ENCODE measurements at places on chromosomes 5 and 9. TPM values are rescaled to one million over a fixed set of nuclear protein-coding genes. Genes with fewer than 3 reads are reported as not detected.

- DNase-seq, result no peak
Observed at GRCh38 chr5:119614838-119615237, 14.5 kb upstream of the FAM170A start.

DNA sequence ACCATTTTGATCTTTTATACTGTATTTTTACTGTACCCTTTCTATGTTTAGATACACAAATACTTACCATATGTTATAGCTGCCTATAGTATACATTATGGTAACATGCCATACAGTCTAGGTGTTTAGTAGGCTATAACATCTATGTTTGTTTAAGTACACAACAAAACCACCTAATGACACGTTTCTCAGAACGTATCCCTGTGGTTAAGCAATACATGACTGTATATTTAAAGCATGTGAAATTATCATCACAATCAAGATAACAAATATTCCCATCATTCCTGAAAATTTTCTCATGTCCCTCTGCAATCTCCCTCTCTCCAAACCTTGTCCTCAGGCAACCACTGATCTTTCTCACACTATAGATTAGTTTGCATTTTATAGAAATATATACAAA lies 66.4 kb upstream of the SUSD1 start:
- DNase-seq, result no peak

DNA sequence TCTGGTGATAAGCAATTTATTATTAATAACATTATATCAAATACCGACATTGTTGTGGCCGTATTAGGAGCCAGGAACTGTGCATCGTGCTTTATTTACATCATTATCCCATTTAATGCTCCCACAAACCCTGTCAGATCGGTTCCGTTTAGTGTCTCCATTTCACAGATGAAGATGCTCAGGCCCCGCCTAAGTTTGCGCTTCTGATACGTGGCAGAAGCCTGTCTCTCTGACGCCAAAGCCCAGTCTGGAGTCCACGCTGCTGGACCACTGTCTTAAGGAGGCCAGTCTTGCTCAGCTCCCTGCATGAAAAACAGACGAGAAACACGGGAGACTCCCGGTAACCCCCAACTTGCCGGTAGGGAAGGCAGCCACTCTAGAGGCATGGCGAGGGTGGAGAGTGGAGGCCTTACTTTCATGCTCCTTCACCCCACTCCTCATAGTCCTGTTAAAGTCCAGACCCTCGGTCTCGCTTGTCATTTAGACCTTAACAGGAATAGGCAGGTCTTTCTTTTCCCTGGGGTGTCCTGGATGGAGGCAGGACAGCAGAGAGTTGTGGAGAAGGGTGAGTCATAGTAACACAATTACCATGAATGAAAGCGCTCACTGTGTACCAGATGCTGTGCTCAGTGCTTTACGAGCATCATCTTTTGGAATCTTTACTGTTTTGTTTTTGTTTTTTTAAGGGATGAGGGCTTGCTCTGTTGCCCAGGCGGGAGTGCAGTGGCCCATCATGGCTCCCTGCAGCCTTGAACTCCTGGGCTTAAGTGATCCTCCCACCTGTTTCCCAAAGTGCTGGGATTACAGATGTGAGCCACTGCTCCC lies 872 bp downstream of the TXNDC15 start:
- peak; percentile 45 for DNase-seq

The CTXN3 gene
- not detected for total RNA-seq

GRCh38 chr9:89597711-89598362 lies 7.0 kb upstream of the GADD45G start:
- peak; percentile 44 for DNase-seq

DNA sequence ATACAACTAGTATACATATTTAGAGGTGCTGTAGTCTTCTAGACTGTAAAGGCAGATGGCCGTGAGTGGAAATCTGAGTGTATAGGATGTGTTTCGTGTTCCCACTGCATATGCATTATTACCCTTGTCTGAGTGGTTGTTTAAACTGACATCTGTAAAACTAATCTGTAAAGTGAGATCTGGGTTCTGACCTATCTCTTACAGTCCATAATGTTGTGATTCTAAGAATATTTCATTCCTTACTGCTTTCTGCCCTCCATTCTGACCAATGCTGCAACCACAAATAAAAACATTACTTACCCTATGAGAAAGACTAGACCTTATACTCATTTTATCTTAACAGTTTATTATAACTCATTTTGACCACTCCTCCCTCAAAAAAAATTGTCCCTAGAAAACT lies 47.6 kb upstream of the MACIR start:
- DNase-seq, result no peak

DNA sequence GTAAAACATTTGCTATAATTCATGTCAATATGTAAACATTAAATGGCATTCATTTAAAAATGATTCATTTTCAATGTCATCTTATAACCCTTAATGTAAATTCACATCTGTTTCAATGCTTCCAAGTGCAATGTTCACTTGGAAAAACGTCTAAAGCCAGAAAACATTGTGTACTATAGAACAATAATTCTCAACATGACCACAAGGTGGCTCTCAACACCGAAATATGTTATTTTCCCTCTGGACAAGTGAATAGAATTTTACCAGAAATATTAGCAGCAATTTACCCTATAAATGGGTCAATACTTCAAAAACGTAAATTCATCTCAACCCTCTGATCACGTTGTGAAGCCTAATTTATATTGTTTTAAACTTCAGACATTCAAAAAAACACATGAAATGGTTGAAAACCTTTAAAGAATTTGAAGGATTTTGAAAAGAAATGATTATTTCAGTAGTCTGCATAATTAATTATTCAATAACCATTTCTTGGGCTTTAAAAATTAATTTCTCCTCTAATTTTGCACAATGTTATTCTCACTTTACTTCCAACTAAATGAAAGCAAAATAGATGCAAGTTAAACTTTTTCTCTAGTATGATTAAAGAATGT lies 11.0 kb downstream of the CDH10 start:
- no peak for DNase-seq

DNA sequence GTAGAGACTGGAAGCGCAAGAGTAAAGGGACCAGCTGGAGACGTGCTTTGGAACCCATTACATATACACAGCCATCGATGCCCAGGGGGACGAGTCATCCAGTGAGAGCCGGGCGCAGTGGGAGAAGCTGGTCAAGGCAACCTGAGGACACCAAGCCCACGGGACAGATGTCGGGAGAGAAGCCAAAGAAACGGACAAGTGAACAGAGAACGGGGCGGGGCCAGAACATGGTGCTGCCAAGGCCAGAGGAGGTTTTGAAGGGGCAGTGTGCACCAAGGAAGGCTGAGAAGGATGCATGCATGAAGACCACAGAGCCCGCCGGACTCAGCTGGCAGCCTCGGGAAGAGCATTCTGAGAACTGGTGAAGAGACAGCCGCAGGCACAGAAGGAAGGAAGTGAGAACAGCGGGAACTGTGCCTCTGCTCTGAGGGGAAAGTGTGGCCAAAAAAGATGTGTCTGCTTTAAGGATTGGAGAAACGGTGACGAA lies 20.3 kb downstream of the CAMSAP1 start:
- DNase-seq, result no peak

DNA sequence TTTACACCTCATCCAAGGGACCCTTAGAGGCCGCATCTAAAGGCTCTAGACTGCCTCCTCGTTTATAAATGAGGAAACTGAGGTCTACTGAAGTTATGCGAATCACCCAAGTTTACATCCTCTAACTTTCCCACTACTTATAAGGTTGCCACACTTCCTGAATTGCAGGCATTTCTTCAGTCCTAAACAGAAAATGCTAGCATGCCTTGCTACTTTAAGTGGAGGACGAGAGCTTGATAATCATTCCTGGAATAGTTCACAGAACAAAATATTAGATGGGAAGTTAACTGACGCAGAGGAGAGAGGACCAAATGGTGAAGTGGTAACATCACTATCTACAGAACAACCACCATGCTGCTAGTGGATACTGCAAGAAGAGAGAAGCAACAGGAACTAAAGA lies 85.8 kb downstream of the GNAQ start:
- no peak for DNase-seq

DNA sequence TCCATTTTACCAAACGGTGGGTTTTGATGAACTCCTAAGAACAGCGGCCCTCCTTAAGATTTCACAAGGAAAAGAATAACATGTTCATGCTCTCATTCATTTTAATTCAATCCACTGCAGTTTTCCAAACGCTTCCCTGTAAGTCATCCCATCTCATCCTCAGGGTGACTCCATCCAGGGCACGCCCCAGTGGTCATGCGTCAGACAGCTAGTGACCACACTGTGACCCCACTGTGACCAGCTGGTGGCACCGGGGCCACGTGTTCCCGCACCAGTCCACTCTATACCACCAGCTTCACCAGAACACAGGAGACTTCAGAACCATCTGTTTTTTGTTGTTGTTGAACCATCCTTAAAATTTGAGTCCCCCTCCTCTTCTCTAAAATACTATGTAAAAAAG lies 14.3 kb downstream of the ATPSCKMT start:
- DNase-seq, result no peak

GRCh38 chr9:116674210-116674980 lies 12.7 kb upstream of the TRIM32 start:
- DNase-seq, result no peak

- DNase-seq, result no peak
Observed at GRCh38 chr5:87399720-87400119, 13.0 kb downstream of the CCNH start.

GRCh38 chr9:133727277-133727875 lies 10.8 kb downstream of the SARDH start:
- no peak for DNase-seq

The C5orf52 gene
- total RNA-seq, result not detected

DNA sequence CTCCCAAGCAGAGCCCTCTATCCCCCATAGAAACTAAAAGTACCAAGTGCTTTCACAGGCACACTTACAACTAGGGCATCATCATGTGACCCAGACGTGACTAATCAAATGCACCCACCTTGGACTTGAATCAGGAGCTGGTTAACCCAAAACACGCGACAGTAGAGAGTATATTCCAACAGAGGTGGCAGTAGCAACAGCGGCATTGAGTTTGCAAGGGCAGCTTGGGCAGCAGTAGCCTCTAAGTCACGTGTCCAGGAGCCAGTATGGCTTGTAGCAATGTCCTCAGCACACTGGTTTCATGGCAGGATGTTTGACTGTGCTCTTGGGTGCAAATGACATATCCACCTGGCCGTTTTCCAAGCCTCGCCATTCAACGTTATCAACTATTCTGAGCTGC lies 73.4 kb upstream of the DNAH5 start:
- DNase-seq, result no peak

DNA sequence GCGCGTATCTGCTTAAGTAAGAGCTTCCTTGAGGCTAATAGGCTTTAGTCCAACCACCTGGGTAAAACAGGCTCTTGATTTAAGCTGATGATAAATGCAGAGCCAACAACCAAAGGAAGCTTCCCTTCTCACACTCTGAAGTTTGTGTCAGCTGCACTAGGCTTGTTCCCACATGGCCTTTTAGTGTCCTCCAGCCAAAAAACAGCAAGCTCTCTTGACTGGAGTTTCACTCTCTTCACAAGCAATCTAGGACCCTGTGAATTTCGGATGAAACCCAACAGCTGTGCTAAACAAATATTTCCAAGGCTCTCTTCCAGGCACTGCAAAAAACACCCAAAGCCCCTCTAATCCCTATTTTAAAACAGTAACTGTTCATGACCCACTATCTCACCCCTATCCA lies 63.9 kb downstream of the SAXO1 start:
- no peak for DNase-seq

DNA sequence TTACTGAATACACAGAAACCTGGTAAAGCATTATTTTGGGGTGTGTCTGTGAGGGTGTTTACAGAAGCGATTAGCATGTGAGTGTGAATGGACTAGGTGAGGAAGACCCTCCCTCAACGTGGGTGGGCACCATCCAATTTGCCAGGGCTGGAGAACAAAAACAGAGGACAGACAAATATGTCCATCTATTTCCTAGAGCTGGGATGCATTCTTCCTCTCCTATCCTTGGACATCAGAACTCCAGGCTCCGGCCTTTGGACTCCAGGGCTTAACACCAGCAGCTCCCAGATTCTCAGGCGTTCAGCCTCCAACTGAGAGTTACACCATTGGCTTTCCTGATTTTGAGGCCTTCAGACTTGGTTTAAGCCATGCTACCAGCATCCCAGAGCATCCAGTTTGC lies 65.8 kb upstream of the CHD1 start:
- no peak for DNase-seq

GRCh38 chr5:14173377-14174229 lies 30.5 kb downstream of the TRIO start:
- DNase-seq, result no peak

DNA sequence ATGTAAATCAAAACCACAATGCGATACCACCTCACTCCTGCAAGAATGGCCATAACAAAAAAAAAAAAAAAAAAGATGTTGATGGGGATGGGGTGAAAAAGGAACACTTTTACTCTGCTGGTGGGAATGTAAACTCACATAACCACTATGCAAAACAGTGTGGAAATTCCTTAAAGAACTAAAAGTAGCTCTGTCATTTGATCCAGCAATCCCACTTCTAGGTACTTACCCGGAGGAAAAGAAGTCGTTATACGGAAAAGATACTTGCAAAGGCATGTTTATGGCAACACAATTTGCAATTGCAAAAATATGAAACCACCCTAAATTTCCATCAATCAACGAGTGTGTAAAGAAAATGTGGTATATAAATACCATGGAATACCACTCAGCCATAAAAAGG lies 205.0 kb downstream of the TENT4A start:
- DNase-seq, result no peak

The CRAT gene
- total RNA-seq, result 13.6 TPM

DNA sequence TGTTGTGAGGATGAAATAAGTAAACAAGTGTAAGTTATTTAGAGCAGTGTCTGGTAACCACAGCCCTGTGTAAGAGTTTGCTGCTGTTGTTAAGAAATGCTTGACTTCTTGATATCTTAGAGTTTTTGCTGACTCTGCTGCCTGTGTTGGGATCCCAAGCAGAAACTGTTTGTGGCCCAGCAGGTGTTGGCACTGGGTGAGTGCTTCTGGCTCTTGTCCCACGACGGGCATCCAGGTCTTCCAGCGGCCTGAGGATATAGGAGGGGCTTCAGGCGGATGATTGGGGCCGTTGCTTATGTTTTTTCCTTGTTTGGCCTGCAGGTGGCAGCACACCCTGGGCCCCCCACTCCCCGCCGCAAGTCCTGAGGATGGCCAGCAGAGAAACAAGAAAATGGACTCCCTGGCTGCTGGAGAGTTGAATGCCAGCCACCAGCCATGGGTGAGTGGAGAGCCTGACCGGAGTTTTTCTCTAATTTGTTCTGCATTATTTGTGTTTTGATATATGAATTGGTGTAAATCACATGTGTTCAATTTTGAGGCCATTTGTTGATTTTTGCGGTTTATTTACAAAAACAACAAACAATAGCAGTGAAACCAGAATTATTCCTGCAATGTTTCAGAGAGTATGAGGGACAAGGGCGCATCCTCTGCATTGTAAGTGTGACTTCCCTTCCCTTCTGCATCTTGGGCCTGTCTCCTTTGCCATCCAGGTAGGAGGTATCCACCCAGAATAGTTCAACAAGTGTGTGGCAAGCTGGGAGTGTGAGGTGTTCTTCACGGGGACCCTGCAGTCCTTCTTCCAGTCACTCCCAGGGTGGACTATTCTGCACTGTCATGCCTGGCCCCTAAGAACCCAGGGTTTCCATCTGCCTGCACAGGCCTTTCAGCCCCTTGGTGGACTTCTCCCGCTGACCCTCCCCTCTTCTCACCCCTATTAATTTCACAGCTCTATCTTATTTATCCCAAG lies 50.3 kb downstream of the SLC22A5 start:
- DNase-seq, result peak; percentile 64

GRCh38 chr5:8700222-8700621 lies 831.3 kb downstream of the MTRR start:
- no peak for DNase-seq

Data from activated T-helper 2 cell treated with anti-CD3 and anti-CD28 coated beads, Interferon-gamma antibody, Interleukin-2, Interleukin-4, amounts not matched to agents 10 μg/mL and 5 μg/mL and 100 μg/mL, durations not matched to agents 14 hours and 24 hours and 36 hours (primary cell).